ENCODE measurements at places on chromosomes 5 and 9. TPM values are rescaled to one million over a fixed set of nuclear protein-coding genes. Genes with fewer than 3 reads are reported as not detected.

The MLANA gene
- total RNA-seq, result not detected

The ADGRD2 gene
- not detected for total RNA-seq

The GPR151 gene
- not detected for total RNA-seq

The SLC6A7 gene
- total RNA-seq, result not detected

The FOXD4L6 gene
- total RNA-seq, result not detected

The PDCD1LG2 gene
- 2.9 TPM for total RNA-seq

The WNT8A gene
- not detected for total RNA-seq

The PCDHAC2 gene
- 3.7 TPM for total RNA-seq

The MEGF10 gene
- total RNA-seq, result 3.0 TPM

The PPP3R2 gene
- not detected for total RNA-seq

The IFNB1 gene
- not detected for total RNA-seq

The AHRR gene
- 0.30 TPM for total RNA-seq

The CDHR2 gene
- 0.12 TPM for total RNA-seq

The FAM153A gene
- total RNA-seq, result 1.9 TPM

The LRRTM2 gene
- not detected for total RNA-seq

The SPINK1 gene
- total RNA-seq, result not detected

The CDH12 gene
- not detected for total RNA-seq

The PLEKHG4B gene
- total RNA-seq, result 0.08 TPM

The BRD9 gene
- 16.1 TPM for total RNA-seq

The SHC3 gene
- total RNA-seq, result 1.0 TPM

The SCGB3A2 gene
- total RNA-seq, result not detected

The PCDHGA5 gene
- total RNA-seq, result 4.0 TPM

The RLN1 gene
- not detected for total RNA-seq

The ZNG1F gene
- 1.8 TPM for total RNA-seq

The SLC6A18 gene
- not detected for total RNA-seq

The GADD45G gene
- total RNA-seq, result 80.0 TPM
